ENCODE measurements at places on chromosomes 3 and 15.
A peak's percentile ranks its signal among the peaks of the same experiment; 100 is the strongest.

- peak; percentile 16 for DNase-seq
These were observed 3.9 kb upstream of the CCDC9B start for GRCh38 chr15:40344631-40345120.

GRCh38 chr3:153952091-153952490, 169.1 kb upstream of the ARHGEF26 start:
- no peak for DNase-seq

DNA sequence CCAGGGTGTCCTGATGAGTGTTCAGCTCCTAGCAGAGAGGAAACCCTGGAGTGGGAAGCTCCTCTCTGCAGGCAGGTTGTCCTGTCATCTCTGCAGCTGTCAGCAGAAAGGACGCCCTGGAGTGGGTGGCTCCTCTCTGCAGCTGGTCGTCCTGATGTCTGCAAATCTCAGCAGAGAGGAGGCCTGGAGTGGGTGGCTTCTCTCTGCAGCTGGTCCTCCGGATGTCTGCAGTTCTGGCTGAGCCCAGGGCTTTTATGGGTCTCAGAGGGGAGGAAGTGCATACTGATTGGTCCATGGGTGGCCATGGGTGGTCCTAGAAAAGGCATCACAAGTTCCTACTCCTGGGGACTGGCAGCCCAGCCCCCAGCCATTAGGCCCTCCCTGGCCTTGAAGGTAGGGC, 102.6 kb upstream of the BNIP2 start:
- DNase-seq = no peak

DNA sequence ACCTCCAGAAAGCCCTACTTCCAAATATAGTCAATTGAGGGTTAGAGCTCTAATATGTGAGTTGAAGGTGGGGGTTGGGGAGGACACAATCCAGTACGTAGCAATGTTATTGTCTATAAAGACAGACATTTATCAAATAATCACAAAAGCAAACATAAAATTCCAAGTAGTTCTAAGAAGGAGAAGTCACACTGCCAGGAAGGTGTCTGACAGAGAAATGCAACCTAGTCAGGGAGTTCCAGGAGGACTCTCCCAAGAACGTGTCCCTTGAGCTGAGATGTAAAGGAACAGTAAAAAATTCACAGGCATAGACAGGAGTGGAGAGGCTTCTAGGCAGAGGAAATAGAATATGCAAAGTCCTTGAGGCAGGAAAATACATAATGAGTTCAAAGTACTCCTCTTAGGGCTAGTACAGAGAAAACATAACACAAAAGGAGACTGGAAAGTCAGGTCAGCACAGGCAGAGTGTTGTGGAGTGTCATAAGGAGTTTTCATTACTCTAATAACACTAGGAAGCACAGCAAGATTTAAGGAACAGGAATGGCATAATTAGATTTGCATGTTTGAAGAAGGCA, 277.6 kb upstream of the STT3B start:
- no peak for DNase-seq

- DNase-seq = no peak
These were observed 15.9 kb downstream of the RPLP1 start for GRCh38 chr15:69468241-69469121.

DNA sequence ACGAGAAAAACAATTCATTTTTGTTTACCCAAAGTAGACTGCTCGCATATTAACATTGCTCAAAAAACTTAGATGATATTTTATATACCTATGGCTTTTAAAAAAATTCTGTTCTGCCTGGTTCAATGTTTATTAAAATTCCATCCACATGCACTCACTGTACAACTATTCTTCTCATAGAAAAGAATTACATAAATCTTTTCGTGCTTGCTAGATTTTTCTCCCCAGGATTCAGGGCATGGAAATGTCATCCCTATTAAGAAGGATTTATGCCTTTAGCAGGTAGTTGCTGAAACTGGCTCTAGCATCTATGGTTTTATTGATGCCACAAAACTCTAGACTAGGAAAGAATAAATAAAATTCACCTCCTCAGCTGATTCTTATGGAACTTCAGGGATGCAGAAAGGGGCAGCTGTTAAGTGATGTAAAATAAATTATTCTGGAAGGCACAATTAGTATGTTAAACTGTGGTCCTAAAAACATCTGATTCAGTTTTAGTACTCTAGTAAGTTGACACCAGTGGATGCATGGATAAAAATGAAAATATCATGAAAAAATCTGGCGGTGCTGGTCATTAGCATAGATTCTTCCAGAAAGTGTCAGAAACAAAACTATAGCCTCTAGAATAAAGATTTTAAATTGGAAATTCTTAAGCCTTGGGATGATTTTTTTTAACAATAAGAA, 41.6 kb downstream of the AAGAB start:
- no peak for DNase-seq

GRCh38 chr15:41407341-41407740, 5.0 kb upstream of the NDUFAF1 start:
- no peak for DNase-seq

- DNase-seq = no peak
These were observed 25.6 kb upstream of the TSPAN3 start for GRCh38 chr15:77096541-77096940.

- DNase-seq = no peak
These were observed 32.6 kb upstream of the SPATA16 start for GRCh38 chr3:173173652-173174051.

DNA sequence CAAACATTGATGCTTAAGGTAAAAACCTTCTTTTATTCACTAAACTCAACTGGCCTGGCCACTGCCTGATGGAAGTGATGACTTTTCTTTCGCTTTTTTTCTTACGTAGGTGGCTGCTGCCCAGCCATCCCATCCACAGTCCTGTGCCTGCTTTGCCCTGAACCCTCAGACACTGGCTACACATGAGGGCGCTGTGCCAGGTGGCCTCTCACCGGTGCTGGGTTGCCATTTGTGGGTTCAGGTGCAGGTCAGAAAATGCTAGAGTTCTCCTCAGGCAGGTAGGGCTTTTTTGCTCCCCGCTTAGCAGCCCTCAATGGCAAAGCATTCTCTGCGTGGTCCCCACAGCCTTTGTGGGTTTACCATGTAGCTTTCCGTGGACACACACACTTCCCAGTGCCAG, 88.3 kb upstream of the PRR23E start:
- no peak for DNase-seq

DNA sequence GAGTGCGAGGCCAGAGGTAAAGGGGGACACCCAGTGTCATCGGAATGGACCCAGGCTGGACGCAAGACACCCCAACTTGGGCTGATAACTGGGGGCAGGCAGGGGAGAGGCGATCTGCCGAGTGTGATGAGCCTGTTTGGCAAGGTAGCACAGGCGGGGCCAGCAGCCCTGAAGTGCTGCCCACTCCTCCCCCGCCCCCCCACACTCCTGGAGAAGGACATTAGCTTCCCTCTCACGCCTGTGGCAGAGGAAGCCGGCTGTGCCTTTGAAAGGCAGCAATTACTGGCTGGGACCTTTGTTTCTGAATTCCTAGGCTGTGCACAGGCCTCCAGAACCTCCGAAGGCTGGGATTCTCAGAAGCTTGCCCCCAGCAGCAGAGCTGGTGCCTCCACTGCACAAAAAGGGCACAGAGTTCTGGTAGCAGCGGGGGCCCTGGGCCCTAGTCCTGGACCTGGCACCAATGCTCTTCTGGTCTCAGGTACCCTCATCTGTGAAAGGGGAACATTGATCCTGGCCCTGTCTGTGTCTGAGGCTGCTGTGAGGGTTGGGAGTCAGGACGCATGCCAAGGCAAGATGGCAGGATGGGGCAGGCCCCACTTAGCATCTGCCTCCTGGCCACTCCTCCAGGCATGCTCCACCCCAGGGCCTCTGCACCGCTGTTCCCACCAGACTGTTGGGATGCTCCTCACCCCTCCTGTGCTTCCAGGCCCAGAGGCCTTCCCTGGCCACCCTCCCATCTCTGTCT, 28.6 kb downstream of the IQSEC1 start:
- DNase-seq = no peak

DNA sequence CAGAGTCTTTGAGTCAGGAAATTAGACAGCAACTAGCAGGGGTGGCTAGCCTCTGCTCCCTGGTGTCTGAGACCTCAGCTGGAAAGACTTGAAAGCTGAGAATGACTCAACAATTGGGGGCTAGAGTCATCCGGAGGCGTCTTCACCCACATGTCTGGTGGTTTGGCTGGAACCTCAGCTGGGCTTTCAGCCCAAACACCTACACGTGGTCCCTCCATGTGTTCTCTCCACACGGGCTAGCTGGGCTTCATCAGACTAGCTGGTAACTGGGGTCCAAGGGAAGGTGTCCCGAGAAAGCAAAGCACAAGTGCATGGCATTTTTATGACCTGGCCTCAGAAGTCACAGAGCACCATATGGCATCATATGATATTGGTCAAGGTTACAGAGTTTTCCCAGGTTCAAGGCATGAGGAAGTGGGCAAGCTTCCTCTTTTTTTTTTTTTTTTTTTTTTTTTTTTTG, 19.9 kb upstream of the ABHD2 start:
- no peak for DNase-seq

DNA sequence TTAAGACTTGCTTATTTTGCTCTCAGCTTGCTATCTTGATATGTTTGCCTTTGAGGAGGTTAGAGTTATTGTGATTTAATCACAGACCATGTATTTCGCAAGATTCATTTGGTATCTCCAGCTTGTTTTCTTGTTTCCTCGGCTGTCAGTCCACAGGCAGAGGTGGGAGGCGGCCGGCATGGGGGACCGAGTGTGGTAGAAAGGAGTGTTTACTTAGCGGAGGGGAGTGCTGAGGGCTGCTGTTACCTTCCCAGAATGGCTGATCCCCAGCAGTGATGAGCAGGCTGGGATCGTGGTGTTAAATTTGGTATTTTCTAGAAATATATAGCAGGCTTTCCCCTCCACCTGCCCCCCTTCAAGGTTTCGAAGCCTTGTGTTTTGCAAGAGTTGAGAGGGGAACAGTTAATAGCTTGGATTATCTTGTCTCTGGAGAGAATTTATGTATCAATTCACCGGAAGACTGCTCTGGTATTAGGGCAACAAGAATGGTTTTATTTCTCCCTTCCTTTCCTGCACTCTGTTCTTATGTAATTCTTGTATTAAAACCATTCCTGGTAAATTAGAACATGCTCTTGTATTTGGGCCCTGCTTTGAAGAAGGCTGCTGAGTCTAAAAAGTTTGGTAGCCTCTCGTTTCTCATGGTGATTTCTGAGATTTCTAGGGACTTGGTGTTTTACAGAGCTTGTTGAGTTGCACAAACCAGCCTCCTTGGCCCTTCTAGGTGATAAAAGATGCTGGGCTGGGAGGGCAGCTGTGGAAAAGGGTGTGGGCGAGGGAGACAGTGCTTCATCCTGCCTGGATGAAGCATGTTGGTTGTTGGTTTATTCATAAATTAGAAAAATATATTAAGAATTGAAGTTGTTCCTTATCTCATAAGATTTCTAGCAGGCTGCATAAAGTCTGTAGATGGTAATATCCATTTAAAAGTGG, 151.4 kb downstream of the IGF1R start:
- DNase-seq = no peak

- DNase-seq = no peak
These were observed 91.7 kb upstream of the FGF12 start for GRCh38 chr3:192819001-192819569.

DNA sequence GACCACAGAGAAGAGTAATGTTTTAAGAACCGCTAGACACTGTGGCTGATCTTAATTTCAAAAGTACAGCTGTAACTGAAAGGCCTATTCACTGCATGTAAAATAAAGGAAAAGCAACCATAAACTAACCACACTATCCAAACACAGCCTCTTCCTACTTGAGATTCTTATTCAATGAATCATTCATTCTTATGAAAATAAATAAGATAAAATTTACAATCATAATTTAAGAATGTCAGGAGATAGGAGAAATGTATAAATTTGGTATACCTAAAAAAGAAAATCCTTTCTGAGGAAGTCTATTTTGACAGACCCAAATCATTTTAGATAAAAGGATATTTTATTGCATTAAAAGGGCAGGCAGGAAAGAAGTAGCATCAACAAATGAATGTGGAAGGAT, 533.5 kb upstream of the ZNF385D start:
- DNase-seq = no peak

- DNase-seq = no peak
These were observed 178.4 kb upstream of the STT3B start for GRCh38 chr3:31354373-31354772.

DNA sequence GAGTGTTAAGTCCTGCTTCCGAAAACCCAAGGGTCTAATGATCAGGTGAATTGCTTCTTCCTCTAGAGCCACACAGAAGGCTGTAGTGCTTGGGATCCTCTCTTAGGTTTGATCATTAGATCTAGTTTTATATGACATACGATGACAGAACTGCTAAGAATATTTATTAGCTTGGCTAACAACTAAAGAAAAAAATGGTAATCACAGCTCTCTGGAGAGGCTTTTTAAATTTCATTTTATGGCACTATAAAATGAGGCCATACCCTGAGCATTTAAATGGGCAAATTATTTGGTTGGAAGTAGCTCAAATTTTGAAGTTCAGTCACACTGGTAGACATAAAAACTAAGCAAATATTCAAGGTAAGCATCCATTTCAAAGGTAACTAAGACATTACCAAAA, 482.5 kb upstream of the WNT5A start:
- no peak for DNase-seq

DNA sequence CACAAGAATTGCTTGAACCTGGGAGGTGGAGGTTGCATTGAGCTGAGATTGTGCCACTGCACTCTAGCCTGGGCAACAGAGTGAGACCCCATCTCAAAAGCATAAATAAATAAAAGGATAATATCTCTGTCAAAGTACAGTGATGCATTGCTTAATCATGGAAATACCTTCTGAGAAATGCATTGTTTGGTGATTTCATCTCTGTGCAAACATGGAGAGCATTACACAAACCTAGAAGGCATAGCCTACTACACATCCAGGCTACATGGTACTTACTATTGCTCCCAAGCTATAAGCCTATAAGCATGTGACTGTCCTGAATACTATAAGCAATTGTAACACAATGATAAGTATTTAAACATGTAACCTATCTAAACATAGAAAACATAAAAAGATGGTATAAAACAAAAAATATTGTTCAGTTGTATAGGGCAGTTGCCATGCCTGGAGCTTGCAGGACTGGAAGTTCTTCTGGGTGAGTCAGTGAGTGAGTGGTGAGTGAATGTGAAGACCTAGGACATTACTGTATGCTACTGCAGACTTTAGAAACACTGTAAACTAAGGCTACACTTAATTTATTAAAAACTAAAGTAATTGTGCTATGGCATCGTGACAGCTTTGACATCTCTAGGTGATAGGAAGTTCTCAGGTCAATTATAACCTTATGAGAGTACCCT, 93.6 kb upstream of the SNRPN start:
- DNase-seq = no peak

- DNase-seq = no peak
These were observed 44.5 kb downstream of the NKIRAS1 start for GRCh38 chr3:23872330-23872729.

GRCh38 chr3:128459461-128459820, 7.2 kb downstream of the DNAJB8 start:
- no peak for DNase-seq
